ENCODE measurements at places on chromosomes 12 and 14.

GRCh38 chr12:122527478-122527944 is 462 bp downstream of the KNTC1 start:
- DNase-seq: peak; percentile 20

GRCh38 chr12:96743606-96744005 is 163.5 kb upstream of the NEDD1 start:
- DNase-seq: no peak

DNA sequence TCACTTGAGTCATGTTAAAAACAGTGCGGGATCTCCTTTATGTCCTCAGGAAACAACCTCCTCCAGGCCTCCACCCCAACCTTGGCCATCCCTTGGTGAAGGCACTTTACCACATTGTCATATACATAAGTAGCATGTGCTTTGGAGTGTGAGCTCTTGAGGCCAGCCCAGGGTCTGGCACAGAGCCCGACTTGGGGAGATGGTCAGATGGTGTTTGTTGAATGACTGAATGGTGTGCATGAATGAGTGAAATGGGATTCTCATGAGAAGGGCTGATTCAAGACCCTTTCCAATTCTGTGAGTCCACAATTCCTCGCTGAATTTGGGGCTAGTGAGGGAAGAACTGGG is 52.9 kb upstream of the DLK1 start:
- DNase-seq: no peak

DNA sequence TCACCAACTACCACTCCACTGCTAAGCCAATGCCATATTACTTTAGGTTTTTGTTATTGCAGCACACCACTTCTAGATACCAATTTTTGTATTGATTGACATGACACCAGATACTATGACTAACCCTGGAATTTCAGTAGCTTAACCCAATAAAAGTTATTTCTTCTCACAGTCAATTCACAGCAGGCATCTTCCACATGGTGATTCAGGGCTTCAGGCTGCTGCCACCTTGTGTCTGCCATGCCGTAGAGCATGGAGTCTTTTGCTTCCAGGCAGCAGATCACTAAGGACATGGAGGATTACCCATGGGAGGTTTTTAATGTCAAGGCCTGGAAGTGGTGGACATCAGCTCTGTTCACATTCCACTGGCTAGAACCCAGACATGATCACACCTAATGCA is 56.4 kb upstream of the LTA4H start:
- no peak for DNase-seq

DNA sequence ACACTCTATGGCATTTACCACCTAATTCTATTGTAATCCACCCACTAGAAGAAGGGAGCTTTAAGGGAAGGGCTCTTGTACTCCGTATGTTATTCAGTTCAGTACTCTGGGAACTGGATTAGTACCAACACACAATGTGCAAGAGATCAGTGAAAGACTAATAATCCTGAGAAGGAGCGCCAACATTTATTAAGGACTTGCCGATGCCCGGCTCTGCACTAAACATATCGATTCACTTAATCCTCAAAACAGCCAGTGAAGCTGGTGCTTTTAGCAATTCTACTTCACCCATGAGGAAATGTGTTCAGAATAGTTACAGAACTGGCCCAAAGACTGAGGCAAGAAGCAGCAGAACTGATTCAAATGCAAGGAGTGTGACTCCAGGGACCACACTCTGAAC is 80.9 kb downstream of the RPS6KA5 start:
- DNase-seq: no peak

GRCh38 chr12:32303174-32303549 is 96.2 kb upstream of the FGD4 start:
- no peak for DNase-seq

DNA sequence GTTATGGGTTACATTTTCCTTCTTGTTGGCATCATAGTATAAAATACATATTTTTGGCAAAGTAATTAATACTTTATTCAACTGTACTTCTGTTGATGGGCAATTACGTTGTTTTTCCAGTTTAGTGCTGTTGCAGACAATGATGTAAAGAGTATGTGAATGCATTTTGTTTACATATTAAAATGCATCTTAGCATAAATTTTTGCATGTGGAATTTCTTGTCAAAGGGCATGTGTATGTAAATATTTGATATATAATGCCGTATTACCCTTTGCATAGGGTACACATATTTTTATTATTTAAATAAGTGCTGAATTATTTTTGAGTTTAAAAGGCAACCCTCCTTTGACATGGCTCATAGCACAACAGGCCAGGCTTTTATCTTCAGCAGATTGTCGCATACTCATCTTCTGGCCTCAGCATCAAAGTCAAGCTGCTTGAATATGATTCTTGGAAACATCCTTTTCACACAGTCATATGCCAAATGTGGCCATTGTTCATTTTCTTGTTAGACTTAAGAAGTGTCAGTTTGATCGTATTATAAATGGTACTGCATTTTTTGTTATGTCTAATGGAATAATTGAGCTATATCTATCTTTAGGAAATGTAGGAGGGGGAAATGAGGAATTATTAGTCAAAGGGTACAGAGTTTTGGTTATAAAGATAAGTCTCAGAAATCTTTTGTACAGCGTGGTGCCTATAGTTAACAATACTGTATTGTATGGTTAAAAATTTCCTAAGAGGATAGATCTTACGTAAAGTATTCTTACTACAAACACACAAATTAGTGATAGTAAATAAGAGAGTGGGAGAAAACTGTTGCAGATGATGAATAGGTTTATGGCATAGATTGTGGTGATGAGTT is 138.5 kb downstream of the FUT8 start:
- no peak for DNase-seq

GRCh38 chr14:105837349-105838063 is 311.1 kb downstream of the TMEM121 start:
- DNase-seq: no peak

DNA sequence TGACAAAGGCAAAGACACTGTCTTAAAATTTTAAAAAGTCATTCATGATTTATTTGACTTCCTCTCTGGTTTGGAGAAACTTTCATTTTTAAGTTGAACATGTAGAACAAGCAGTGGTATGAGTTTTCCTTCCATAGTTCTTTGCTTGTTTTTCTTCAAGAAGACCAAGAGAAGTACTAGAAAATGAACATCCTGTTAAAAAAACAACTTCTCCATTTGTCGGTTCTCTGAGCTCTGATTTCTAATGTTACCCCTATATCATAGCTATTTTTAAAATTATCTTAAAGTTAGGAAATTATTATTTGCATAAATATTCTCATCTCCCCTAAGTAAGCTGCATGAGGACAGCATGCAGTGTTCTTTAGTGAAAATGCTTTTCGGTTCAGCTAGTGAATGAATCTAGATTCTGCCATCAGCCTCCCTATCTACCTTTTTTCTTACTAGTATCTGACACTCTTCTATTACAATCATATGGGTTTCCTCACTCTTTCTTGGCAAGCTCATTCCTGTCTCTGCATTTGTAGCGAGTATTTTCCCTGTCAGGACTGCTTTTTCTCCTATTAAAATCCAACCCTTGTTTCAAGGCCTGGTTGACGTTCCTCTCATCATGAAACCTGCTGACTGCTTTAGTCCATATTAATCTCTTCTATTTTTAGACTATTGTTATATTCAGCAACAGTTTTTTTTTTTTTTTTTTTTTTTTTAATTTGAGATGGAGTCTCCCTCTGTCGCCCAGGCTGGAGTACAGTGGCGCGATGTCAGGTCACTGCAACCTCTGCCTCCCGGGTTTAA is 15.8 kb downstream of the DIP2B start:
- DNase-seq: no peak

GRCh38 chr12:3117591-3118015 is 40.4 kb downstream of the TSPAN9 start:
- DNase-seq: no peak

DNA sequence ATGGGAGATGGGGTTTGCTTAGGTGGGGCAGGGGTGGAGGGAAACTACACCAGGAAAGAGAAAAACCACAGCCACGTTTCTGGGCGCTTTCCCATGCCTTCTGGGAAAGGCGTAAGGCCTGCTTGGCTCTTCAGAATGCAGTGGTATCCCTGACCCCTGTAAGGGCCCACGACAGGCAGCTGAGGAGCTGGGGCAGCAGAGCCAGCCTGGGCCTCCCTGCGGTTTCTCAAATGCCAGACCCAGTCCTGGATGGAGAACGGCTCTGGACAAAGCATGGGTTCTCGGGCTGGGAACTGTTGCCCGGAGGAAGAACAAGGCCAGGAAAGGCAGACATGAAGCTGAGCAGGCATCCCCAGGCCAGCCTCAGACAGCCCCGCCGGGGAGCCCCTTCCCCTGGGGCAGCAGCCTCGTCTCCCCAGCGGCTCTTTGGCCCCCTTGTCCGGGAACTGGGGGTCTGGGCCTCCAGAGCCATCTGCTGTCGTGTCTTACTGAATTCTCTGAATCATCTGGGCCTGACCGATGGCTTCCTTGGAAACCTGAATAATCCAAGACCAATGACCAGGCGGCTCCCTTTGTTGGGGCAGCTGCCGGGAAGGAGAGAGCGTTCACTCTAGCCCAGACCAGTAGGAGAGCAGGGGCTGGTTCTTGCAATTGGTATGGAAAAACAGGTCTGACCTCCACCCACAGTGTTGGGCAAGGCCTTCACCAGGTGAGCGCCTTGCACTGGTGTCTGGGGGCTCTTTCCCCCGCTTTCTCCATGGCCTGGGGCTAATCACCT is 64.0 kb upstream of the RIN3 start:
- no peak for DNase-seq

DNA sequence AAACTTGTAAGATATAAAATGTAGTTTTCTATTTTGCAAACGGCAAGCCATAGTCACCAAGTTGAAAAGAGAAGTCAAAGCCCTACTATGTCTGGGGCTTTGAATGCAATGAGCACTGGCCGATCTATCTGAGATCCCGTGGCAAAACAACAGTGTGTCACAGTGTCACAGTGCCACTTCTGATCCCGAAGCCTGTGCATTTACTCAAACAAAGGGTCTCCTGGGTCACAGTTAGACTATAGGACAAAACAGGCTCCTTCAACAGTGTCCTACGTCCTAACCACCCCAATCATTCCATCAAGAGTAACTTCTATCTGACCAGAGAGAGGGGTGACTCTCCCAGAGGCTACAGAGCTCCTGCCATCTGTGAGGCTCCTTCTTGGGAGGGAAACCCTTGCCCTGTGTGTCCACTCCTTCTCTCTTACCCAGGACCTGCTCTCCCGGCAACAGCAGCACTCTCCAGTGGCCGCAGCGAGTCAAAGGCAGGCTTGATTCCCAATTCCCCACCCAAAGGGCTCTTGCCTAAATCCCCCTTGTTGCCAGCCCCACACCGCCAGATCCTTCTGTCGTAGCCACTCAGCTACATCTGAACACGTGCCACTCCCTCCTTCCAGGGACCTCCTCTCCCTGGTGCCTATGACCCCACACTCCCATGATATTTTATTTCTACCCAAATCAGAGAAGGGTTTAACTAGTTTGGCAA is 14.0 kb upstream of the SELPLG start:
- no peak for DNase-seq

DNA sequence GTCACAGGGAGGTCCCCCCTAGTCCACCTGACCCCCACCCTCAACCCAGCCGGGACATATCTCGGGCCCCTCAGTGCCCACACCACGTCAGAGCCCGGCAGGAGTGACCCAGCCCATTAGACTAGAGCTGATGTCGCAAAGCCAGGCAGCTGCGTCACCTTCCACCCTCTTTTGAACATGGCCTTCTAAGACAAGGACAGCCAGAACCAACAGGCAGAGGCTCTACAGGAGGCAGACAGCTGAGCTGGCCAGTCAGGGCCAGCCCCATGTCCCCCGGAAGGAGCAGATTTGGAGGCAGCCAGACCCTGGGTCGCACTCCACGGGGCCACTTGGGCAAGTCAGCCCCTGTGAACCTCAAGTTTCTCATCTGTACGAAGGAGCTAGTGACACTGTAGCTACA is 44.1 kb downstream of the SCARB1 start:
- no peak for DNase-seq

DNA sequence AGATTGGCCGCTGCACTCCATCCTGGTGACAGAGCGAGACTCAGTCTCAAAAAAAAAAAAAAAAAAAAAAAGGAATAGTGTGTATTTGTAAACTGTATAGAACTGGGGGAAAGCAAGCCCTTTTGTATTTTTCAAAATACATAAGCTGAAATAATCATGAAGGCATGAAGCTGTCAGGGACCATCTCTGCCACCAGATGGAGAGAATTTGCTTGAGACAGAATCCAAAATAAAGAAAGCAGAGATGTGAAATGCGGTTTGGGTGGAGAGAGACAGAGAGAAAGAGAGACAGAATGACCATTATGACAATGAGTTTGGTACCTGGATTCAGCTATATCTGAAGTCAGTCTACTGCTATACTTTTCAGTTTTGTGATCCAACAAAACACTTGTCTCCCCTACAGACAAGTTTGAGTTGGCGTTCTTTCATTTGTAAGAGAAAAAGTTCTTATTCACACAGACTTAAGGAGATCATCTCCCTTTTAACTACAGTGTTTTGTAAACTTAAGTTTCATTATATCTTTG is 155.7 kb upstream of the LRIG3 start:
- no peak for DNase-seq

All from COLO829 (cell line).